ENCODE measurements at places on chromosomes 13 and 19.

GRCh38 chr13:100666124-100666523, 8.5 kb downstream of the TMTC4 start:
- no peak for DNase-seq

DNA sequence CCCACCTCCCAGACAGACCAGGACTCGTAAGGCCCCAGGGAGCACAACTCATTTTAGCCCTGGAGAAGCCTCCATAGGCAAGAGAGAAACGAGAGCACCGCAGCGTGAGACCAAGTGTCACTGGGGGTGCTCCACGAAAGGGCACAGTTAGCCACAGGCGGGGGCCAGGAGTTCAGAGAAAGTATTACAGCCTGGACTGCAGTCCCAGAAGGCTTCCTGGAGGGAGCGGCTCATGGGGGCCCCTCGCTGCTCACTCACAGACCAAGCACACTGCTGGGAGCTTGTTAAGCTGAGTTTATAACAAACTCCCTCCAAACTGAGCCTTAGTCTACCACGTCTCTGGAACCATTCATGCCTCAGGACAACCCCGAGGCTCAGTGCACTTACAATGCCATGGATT, 16.5 kb downstream of the ANKRD27 start:
- DNase-seq, result no peak

GRCh38 chr13:45870232-45870631, 18.7 kb upstream of the SIAH3 start:
- DNase-seq, result no peak

DNA sequence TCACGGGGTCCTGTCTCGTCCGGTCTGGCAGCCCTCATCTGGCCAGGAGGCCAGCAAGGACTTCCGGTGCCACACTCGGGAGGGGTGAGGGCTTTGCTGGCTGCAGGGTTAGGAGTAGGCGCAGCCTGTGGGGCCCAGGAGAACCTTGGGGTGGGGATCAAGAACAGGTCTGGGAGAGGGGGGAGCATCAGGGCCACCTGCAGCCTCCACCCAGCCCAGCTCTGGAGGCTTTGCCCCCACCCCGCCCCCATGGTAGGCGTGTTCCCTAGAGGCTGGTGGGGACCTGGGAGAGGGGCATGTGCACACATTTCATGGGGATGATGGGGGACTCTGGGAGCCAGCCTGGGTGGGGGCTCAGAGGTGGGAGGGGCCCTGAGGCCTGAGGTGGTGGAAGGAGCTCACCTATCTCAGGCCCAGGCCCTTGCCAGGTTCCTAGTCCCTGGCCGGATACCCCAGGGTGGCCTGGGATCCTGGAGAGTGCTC, 23.3 kb downstream of the WTIP start:
- DNase-seq, result no peak

GRCh38 chr13:95381212-95381527, 79.9 kb upstream of the ABCC4 start:
- no peak for DNase-seq

GRCh38 chr13:27026396-27026795, 145.2 kb downstream of the USP12 start:
- no peak for DNase-seq

DNA sequence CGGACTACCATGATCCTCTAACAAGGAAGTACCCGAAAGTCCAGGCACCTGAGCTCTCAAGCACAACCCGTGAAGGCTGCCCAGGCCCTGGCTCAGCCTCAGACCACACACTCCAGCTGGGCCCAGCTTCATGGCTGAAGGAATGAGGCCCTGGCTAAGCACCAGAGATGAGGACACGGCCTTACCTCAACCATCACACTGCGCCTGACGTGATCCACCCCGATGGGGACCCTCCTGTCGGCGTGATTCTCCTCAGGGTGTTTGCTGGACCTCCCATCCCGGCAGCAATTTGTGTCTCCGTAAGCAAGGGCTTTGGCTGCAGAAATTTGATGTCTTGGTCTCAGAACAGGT, 56.5 kb downstream of the F2RL3 start:
- DNase-seq, result no peak

DNA sequence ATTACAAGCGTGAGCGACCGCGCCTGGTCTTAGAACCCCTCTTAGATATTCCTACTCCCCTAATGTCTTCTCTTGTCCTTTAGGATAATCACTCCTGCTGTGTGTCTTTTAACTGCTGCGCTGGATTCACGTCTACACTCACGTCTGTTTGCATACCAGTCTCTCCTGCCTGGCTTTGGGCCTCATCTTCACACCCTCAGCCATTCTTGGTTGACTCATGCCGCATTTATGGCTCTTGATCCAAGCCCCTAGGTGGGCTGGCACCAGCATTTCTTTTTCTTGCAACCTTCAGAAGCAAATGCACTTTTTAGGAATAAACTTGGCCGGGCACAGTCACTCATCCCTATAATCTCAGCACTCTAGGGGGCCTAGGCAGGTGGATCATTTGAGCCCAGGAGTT, 22.7 kb downstream of the MYO9B start:
- peak; percentile 58 for DNase-seq

- DNase-seq, result no peak
Observed at GRCh38 chr19:12842511-12842910, 4.2 kb downstream of the MAST1 start.

- no peak for DNase-seq
Observed at GRCh38 chr19:7636317-7636690, 606 bp upstream of the STXBP2 start.

DNA sequence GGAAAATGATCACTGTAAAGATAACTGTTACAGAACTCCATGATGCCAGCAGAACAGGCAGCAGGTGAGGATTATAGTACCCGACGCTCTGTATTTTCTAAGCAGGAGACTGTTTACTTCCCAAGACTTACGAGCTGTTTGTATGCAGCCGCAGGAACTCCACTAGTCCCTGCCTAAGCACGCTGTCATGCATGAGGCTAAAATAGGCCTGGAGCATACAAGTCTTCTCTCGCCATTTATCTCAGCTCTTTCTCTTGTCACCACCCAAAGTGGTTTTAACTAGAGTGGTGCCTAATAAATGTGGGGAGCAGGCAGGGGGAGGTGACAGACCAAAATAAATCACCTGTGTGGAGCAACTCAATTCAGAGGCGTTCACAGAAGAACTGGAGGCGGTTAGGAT, 175.8 kb downstream of the TDRD3 start:
- DNase-seq, result peak; percentile 26

DNA sequence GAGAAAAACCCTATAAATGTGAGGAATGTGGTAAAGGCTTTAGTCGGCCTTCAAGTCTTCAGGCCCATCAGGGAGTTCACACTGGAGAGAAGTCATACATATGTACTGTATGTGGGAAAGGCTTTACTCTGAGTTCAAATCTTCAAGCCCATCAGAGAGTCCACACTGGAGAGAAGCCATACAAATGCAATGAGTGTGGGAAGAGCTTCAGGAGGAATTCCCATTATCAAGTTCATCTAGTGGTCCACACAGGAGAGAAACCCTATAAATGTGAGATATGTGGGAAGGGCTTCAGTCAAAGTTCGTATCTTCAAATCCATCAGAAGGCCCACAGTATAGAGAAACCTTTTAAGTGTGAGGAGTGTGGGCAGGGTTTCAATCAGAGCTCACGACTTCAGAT, 11.7 kb downstream of the ZNF226 start:
- no peak for DNase-seq

DNA sequence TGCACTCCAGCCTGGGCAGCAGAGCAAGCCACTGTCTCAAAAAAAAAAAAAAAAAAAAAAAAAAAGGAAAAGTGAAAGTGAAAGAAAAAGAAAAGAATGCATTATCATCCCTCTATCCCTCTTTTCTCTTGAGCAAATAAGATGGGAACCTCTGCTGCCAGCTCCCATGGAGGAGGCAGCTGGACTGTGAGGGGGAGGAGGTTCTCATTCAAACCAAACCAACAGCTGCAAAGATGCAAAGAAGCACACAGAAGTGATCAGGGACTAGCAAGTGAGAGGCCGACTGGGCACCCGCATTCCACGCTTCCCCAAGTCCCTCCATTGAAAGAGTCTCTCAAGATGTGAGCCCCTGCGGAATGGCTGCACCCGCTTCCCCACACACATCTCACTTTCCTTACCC, 63.5 kb downstream of the TSHZ3 start:
- DNase-seq, result no peak

DNA sequence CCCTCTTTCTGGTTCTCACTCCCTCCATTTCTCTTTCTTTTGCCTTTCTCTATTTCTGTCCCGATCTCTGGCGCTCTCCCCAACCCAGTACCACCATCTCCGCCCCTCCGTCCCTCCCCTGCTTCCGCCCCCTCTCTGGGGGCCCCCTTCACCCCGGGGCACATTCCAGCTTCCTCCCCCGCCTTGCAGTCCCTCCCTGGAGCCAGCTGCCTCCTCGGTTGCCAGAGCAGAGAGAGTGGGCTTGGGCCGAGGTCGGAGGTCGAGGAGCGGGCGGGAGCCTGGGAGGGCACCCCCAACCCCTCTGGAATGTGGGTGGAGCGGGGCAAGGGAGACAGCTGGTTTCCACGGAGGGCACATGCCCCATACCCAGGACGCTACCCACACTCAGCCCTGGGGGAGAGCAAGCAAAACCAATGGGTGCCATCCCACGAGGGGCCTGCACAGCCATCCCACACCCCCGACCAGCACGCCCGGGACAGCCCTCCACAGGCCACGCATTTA, 6.5 kb upstream of the CIRBP start:
- DNase-seq, result no peak

DNA sequence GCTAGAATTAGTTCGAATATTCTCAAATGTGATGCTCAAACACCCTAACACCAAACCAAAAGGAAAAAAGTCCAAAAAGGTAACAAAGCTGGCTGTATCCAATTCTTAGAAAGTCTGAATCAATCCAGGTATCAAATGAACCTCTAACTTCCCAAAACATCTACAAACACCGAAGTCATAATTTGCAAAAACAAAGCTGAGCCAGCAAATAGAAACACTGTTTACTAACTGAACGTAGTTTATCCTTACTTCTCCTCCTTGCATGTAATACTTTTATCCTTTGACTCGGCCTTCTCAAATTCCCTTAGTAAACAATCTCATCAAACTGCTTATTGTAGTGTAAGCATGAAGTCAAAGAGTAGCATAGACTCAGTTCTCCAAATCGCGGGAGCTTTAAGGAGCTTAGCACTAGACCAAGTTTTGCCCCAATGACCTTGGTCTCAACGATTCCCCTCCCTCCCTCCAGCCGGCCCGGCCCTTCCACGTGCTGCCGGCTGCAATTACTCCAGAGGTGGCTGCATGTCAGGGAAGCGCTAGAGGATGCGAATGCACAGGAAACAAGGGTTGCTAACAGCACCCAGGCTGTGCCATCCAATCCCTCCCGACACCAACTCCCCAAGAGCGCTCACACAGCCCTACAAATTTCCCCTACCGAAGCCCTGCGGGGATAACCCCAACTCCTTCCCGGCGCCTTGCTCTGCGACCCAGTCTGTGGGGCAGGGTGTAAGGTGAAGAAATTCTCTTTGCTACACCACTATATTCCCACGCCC, 693 bp downstream of the XPO4 start:
- DNase-seq, result peak; percentile 71

- peak; percentile 87 for DNase-seq
Observed at GRCh38 chr19:4139614-4140236, 13.7 kb upstream of the CREB3L3 start.

DNA sequence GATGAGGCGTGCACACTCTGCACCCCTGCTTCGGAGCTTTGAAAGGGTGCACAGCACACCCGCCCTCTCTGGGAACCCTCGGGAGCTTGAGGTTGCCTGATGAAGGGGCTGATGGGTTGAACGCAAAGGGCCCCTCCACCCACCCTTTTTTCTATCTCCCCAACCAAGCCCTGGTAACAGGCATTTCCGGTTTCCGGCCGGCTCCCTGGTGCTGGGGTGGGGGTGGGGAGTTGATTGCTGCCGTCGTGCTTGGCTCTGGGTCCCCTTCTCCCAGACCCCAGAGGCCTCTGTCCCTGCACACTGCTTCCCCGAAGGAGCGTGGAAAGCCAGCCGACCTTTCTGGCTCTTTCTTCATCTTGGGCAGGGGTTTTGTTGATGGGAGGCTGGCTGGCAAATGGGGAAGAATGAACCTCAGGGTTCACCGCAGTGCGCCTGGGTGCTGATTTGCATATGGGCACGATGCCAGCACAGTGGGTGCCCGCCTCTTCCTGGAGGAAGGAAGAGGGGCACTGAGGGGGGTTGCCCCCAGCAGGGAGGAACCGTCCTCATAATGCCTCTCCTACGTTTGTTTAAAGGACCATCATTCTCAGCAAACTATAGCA, 29.1 kb downstream of the VAV1 start:
- DNase-seq, result peak; percentile 48

- DNase-seq, result peak; percentile 12
Observed at GRCh38 chr13:33678906-33679657, 138.9 kb upstream of the RFC3 start.

GRCh38 chr13:45180713-45181601, 19.9 kb downstream of the KCTD4 start:
- DNase-seq, result no peak

GRCh38 chr13:72145383-72145782, 278.4 kb upstream of the DACH1 start:
- DNase-seq, result no peak
